ENCODE measurements at places on chromosomes 4 and X.

GRCh38 chr4:69995526-69996016 is at the start of gene STATH:
Gene STATH (plus strand): TSS chr4:69995966. CDS start chr4:69998438, 2,472 bp downstream.
- no peak for DNase-seq

- DNase-seq = no peak
These were observed 3.7 kb upstream of the BEX4 start for GRCh38 chrX:103211012-103211715.

DNA sequence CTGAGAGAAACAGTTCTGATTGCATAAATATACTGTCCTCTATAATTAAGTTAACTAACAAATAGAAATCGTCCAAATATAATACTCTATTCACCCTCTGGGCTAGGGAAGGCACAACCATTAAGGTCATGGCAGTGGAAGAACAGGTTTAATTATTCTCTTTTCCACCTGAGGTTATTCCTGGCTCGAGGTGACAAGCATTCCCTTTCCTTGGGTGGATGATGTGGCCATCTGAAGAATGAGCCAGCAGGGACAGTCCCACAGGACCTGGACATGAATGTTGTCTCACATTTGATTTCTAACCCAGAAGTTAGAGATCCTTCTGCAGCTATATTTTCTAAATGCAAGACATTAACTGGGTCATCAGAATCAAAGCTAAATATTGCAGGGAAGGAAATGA is 5.5 kb downstream of the IBSP start:
- DNase-seq = no peak

DNA sequence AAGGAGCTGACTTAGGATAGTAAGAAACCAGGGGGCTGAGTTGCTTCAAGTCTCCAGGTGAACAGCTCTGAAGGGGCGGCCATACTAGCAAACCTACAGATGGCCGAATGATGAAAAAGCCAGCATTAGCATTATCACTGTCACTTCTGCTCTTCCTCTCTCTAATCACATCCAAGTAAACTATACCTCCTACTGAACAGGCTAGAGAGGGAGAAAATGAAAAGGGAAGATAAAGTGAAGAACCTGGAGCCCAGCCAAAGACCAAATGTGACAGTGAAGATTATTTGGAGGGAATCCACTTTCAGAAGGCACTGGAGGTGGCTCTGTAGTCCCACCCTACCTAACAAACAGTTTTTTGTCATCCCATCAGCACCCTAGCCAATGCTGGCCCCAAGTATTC is 50.4 kb upstream of the PRPS1 start:
- no peak for DNase-seq

DNA sequence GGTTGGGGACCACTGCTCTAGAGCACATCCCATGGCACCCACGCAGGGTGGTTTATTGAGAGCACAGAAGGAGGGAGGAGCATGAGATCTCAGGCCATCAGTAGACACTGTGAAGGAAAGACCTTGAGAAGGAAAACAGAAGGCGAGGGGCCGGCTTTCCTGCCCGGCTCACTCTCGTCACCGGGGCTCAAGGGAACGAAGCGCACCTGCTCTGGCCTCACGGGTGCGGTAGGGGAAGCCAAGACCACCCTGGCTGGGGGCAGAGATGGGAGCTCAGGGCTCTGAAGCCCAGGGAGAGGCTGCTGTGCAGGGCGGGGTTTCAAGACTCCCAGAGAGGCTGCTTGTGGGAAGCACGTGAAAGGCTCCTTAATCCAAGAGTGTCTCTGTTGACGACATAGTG is 105.9 kb downstream of the TNIP2 start:
- DNase-seq = no peak

DNA sequence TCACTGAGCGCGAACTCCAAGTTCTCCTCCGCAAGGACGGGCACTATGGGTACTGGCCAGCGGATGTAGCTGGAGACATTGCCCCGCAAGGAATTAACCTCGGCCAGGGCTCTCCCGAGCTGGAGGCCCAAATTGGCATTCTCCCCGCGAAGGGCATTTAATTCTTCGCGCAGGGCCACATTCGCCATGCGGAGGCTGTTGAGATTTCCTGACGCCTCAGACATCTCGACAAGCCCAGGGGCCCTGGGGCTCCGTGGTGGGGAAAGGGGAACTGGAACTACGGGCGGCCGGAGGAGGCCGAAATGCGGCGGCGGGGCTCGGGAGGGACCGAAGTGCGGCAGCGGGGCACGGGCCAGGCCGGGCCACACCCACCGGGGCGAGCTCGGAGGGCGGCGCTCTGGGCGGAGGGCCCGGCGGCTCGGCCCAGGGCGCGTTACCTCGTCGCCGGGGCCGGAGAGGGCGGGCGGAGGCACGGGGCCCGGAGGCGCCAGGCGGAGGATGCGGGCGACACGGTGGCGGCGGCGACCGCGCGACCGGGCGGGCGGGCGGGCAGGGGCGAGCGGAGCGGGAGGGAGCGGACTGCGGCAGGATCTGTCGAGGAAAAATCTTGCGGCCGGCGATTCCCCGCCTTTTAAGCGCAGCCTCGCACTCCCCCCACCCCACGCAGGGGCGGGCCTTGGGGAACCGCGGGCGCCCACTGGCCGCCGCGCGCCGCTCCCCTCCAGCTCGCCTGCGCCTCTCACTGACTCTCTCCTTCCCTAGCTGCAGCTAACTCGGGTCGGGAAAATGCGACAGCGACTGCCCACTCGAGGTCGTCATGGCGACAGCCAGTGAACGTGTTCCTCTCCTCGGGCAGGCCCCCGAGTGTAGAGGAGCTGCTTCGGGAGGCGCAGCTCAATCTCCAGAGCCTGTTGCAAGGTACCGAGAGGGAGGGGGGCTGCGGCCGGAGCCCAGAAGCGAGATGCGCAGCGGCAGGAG is at the start of gene RTL5:
Gene RTL5, minus strand, starts transcription at position 599 of the 978 bp plus-strand sequence.
- DNase-seq = peak; percentile 1

GRCh38 chrX:69022430-69022829 is 142.8 kb downstream of the PJA1 start:
- no peak for DNase-seq

DNA sequence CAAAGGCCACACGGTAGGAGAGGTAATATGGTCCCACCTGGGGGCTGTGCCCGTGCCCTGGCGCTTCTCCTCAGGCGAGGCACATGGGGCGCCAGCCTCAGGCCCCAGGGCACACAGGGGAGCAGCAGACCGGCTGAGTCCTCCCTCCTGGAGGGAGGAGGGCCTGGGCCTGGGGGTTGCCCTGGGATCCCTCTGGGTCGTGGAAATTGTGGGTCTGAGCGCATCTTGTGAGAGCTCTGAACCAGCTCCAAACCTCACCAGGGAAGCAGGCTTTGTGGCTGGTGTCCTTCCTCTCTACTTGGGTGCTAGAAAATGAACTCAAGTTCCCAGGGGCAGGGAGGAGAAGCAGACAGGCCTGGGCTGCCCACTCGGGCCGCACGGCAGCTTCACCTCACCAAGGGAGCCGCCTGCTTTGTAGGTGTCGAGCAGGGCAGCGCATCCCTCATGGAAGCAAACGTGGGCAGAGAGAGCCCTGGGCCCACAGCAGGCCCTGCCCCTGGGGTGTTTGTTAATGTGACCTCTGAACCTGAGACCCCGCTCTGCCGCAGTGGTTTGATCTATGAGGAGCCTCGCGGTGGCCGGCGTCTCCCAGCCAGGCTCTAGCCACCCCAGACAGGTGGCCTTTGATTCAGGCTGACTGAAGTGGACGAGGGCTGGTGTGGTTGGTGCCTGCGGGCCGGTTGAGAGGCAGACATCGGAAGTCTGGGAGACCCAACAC is 10.8 kb downstream of the HTRA3 start:
- no peak for DNase-seq

- no peak for DNase-seq
These were observed 153.6 kb downstream of the SOWAHB start for GRCh38 chr4:76744241-76744921.

DNA sequence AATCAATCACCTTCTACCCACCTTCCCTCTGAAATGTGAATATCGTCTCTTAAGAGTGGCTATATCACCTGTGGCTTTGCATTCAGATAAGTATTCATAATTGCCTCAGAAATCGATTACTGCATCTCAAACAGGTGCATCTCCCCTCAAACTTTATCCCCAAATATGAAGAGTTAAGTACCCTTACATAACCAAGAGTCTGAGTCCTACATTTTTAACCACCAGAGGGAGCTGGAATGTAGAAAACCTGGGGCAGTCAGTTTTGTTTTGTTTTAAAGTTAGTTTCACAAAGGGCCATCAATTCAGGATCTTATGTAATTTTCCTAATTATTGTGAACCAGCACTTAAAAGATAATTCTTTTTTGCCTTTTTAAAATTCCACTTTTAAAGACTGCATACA is 5.7 kb downstream of the TCEANC start:
- DNase-seq = no peak

GRCh38 chrX:56728321-56728720 is 722 bp upstream of the NBDY start:
- no peak for DNase-seq

DNA sequence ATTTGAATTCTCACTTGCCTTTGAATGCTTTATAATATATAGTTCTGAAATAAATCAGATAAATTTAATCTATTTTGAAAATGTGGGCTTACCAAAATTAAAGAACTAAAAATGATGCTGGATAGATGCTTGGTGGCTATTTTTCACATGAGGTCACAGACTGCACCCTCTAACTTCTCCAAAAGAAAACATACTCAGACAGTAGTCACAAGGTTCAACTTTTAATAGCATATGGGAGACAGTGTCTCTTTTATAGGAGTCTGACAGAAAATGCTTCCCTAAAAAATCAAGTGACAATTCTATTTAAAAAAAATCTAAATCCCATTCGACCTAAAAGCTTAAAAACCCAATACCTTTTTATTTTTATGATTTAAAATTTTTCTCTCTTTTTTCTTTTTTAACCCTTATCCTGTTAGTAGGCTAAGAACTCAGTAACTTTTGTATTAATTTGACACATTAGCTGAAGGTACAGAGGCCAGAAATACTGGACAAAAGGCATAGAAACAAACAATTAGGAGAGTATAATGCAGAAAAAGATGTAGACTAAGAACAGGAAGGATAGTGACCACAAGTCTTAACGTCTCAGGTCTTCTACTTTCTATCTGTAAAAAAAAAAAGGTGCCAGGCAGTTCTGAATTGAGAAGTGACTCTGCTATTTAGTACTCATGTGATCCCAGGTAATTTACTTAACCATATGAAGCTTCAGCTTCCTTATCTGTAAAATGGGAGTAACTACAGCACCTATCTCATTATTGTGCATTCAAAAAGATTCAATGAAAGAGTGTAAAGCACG is 7.6 kb downstream of the TIGD4 start:
- DNase-seq = no peak

DNA sequence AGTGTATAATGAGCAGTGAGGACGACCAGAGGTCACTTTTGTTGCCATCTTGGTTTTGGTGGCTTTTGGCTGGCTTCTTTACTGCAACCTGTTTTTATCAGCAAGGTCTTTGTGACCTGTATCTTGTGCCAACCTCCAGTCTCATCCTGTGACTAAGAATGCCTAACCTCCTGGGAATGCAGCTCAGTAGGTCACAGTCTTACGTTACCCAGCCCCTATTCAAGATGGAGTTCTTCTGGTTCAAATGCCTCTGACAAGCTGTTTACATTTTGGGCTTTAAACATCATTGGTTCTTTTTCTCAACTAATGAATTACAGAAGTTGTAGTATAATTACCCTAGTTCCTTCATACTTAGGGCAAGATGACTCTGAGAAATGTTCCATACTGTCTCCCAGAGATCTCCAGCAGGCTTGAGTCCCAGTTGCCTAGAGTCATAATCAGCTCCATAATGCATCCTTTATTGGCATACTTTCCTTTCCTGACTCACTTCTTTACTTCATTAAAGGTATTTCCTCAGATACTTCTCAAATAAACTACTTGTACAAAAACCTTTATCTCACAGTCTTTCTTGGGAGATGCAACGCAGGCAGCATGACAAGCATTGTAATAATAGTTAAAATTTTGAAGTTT is 136.5 kb downstream of the KDM6A start:
- DNase-seq = no peak

DNA sequence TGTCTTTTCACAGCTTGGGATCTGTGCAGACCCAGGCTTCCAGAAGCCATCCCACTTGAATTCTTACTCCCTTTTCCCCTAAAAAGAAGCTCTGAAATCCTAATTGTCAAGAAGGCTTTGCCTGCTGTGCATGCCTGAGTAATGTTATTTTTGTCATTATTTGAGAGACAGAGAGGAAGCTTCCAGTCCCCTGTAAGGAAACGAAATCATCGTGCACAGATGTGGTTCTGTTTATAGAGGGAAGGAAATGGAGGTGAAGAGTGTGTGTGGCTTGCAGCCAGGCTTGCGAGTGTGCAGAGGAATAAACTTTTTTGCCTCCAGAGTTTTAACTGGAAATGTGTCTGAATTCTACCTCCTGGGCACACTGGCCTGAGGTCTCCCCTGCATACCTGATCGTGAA is 70.2 kb downstream of the TBL1X start:
- no peak for DNase-seq

GRCh38 chr4:14888790-14889572 is 113.3 kb upstream of the CPEB2 start:
- no peak for DNase-seq

- DNase-seq = no peak
These were observed 305.7 kb downstream of the PDGFC start for GRCh38 chr4:156665780-156666366.

DNA sequence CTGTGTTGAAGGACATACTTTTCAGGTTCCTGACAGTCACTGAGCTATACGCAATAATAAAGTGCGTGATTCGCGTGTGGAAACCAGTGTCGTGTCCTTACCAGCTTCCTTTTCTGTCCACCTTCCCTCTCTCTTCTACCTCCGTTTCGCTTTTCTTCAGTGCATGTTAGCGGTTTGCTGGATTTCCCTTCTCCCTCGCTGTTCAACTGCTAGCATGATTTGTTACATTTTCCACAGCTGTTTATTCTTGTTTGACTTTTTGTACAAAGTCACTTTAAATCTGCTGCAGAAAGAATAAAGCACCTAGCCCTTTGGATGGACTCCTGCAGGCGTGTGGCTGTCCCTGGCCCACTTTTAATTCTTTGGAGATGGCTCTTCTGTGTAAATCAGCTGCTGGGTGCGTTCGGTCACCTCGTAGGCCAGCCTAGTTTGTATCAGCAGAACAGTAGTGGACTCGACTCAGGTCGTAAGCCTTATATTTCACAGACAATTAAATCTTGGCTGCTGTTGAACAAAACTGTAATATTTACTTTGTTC is 8.9 kb upstream of the HAND2 start:
- DNase-seq = no peak

DNA sequence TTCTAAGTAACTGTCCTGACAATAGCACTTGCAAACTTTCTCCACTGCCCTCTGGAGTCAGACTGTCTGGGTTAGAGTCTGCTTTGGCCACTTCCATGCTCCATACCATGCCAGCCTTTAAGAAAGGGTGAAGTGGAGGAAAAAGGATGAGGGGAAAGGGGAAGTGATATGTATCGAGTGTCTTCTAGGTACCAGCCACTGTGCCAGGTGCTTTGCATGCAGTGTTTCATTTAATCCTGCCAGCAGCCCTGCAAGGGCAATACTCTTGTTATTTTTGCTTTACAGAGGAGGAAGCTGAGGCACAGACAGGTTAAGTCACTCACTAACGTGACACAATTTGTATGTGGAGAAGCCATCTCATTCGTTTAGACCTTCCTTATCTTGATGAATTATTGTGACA is 55.6 kb downstream of the RTL9 start:
- no peak for DNase-seq

All from activated CD4-positive, CD25-positive, alpha-beta regulatory T cell (primary cell).